ENCODE measurements at places on chromosomes 2 and 18. TPM values are rescaled to one million over a fixed set of nuclear protein-coding genes. Genes with fewer than 3 reads are reported as not detected.

The LRATD1 gene
- polyA plus RNA-seq: 0.99 TPM

The RGPD8 gene
- polyA plus RNA-seq: 1.5 TPM

DNA sequence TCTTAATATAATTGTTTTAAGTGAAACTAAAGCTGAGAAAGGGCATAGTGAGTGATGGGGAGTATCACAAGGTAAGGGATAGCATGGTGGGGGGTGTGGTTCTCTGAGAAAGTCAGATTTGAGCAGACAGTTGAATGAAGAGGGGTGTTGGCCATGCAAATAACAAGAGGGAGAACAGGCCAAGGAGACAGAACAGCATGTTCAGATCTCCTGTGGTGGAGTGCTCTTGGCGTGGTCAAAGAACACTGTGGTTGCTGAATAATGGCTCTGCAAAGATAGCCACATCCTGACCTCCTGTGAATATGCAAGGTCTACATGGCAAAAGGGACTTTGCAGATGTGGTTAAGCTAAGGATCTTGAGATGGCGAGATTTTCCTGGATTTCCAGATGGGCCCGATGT lies 389.2 kb downstream of the TMEM182 start:
- H3K27me3 ChIP-seq: no peaks in the 10 kb centered on the region
- no peak for DNase-seq
- H3K27ac ChIP-seq: no peak overlapping the region
- H3K36me3 ChIP-seq: no peaks in the 10 kb centered on the region
- H3K4me1 ChIP-seq: no peaks in the 10 kb centered on the region

DNA sequence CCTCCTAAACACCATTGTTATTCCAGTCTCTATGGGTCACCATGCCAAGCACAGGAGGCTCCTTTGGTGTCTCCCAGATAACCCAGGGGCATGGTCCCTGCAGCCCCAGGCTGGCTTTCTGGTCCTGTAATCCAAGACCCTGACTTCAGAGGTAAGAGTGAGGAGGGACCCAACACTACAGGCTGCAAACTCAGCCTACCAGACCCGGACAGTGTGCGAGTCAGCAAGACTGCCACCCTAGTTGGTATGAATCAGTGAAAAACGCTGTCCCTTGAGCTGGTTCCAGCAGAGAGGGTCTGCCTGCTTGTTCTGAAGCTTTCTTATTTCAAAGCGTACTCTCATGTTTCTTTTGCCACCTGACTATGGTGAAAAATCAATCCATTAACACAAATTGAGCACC lies 47.6 kb upstream of the ZFP36L2 start:
- no peak overlapping the region for H3K4me3 ChIP-seq
- no peaks in the 10 kb centered on the region for H3K36me3 ChIP-seq
- H3K27me3 ChIP-seq: no peaks in the 10 kb centered on the region
- DNase-seq: no peak
- no peak overlapping the region for H3K27ac ChIP-seq

The RGPD4 gene
- not detected for polyA plus RNA-seq

- no peak for DNase-seq
- H3K4me1 ChIP-seq: no peaks in the 10 kb centered on the region
- H3K4me3 ChIP-seq: no peak overlapping the region
- no peak overlapping the region for H3K27ac ChIP-seq
- no peaks in the 10 kb centered on the region for H3K27me3 ChIP-seq
These were observed 82.6 kb downstream of the MAPK4 start for GRCh38 chr18:50642439-50642838.

DNA sequence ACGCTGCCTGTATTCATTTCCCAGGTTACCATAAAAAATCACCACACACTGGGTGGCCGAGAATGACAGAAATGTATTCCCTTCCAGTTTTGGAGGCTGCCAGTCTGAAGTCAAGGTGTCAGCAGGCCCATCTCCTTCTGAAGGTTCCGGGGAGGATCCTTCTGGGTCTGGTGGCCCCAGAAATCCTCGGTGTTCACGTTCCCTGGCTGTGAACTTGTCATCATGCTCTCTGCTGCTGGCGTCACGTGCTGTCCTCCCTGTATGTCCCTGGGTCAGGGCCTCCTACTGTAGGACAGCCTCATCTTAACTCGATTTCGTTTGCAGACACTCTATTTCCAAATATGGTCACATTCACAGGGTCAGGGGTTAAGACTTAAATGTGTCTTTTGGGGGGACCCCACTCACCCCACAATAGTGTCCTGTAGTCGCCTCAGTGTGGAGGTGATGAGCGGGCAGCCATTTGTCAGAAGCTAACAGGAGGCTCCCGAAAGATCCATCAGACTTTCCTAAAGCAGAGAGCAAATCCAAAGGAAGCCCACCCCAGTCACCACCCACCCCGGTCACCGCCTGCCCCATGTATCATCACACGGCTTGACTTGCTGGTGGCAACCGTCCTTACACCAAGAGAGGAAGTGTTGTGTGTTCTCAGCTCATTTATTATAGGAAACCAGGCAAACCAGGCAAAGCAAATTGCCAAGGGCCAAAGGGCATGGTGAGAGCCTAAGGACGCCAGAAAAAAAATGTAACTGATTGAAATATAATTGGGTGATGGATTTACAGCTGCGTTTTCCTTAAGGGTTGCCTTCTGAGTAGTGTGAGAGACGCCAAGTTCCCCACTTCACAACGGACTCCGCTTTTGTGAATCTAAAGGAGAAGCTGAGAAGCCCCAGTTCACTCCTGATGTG lies 148.8 kb upstream of the ZNF236 start:
- H3K4me1 ChIP-seq: no peaks in the 10 kb centered on the region
- no peaks in the 10 kb centered on the region for H3K27me3 ChIP-seq
- H3K36me3 ChIP-seq: no peaks in the 10 kb centered on the region
- no peak for DNase-seq

DNA sequence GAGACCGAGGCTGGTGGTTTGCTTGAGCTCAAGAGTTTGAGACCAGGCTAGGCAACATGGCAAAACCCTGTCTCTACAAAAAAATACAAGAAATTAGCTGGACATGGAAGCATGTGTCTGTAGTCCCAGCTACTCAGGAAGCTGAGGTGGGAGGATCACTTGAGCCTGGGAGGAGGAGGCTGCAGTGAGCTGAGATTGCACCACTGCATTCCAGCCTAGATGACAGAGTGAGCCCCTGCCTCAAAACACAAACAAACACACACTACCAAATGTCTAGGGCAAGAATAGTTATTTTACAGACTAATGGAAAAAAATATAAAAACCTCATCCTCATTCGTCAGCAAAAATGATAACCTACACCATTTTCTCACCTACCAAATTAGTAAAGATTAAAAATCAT lies 15.3 kb downstream of the BUB1 start:
- no peak for DNase-seq
- H3K27ac ChIP-seq: no peak overlapping the region
- H3K27me3 ChIP-seq: no peaks in the 10 kb centered on the region
- H3K4me1 ChIP-seq: no peaks in the 10 kb centered on the region
- H3K36me3 ChIP-seq: no peaks in the 10 kb centered on the region

The SMAD7 gene
- 3.2 TPM for polyA plus RNA-seq

The SIX2 gene
- polyA plus RNA-seq: not detected

- H3K36me3 ChIP-seq: no peaks in the 10 kb centered on the region
- H3K4me3 ChIP-seq: no peak overlapping the region
- H3K4me1 ChIP-seq: no peaks in the 10 kb centered on the region
- no peaks in the 10 kb centered on the region for H3K27me3 ChIP-seq
- H3K27ac ChIP-seq: no peak overlapping the region
- no peak for DNase-seq
These were observed 88.9 kb upstream of the CYP26B1 start for GRCh38 chr2:72236445-72237067.

The RPRM gene
- polyA plus RNA-seq: not detected

The IL18R1 gene
- polyA plus RNA-seq: 4.9 TPM

The SLC30A3 gene
- 0.20 TPM for polyA plus RNA-seq

The PTGR3 gene
- 8.5 TPM for polyA plus RNA-seq

DNA sequence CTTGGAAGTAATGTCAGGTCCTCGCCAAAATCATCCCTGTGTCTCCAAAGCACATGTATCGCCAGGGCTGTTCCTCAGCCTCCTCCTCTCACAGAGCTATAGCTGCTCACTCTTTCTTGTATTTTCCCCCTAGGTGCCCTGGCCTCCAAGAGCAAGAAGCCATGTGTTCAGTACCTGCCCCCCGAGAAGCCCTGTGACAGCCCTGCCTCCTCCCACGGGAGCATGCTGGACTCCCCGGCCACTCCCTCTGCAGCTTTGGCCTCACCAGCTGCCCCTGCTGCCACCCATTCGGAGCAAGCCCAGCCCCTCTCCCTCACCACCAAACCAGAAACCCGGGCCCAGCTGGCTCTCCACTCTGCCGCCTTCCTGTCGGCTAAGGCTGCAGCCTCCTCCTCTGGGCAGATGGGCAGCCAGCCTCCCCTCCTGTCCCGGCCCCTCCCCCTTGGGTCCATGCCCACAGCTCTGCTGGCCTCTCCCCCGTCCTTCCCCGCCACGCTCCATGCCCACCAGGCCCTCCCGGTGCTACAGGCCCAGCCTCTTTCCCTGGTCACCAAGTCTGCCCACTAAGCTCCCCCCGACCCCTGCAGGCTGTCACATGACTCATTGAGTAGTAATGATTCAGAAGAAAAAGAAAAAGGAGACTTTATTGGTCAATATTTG lies 18.8 kb downstream of the TGOLN2 start:
- H3K36me3 ChIP-seq: no peaks in the 10 kb centered on the region
- H3K27ac ChIP-seq: no peak overlapping the region
- DNase-seq: no peak
- H3K4me3 ChIP-seq: no peak overlapping the region

DNA sequence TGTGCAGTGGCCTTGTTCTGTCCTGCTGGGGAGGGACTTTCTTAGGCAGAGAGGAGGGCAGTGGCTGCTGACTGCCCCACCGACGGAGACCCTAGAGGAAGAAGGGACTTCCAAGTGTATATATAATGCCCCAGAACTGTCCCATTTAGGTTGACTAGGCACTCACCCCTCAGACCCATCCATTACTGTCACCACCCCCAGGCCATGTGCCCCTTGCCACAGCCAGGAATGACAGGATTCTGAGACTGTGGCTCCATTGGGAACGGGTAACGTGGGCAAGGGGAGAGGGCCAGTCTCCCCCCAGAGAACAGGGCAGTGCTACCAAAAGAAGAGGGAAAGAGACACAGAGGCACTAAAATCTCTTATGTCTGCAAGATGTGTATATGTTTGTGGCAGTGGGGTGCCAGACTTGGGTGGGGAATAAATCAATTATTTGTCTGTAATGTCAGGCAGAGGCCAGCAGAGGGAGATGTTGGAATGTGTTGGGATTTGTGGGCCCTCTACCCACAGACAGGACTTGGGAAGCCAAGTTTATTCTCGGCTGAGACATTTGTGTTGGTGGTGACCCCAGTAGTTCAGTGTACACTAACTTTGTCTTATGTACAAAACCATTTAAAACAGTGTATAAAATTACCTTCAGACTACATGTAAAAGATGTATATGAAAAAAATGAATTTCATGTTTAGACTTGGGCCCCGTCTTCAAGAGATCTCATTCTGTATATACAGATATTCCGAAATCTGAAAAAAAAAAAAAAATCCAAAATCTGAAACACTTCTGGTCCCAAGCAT lies 24.0 kb upstream of the TMEM37 start:
- H3K4me3 ChIP-seq: no peak overlapping the region
- H3K27me3 ChIP-seq: no peaks in the 10 kb centered on the region
- no peak overlapping the region for H3K27ac ChIP-seq

The CAPN13 gene
- polyA plus RNA-seq: 0.13 TPM

The LYG2 gene
- polyA plus RNA-seq: not detected

DNA sequence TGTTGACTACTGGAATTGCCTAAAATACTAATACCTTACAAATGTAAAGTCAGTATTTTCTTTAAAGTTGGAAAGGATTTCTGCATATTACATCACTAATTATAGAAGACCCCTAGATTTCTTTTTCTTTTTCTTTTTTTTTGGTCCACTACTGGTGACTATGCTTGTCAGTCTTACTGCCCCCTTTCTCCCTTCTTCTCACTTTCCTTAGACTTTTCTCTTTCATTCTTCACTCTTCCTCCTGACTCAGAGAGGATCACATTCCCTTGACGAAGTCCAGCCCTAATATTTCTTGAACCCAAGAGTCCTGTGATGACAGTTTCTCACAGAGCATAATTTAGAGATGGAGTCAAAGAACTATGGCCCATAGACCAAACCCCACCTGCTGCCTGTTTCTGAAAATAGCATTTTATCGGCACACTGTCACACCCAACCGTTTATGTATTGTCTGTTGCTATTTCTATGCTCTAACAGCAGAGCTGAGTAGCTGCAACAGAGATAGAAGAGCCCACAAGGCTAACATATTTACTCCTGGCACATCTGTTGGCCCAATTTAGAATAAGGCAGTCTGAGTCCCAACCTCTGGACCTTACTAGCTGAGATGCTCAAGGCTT lies 40.6 kb upstream of the RIOK3 start:
- H3K27me3 ChIP-seq: no peaks in the 10 kb centered on the region
- DNase-seq: no peak
- no peak overlapping the region for H3K27ac ChIP-seq
- no peak overlapping the region for H3K4me3 ChIP-seq
- no peaks in the 10 kb centered on the region for H3K4me1 ChIP-seq
- H3K36me3 ChIP-seq: no peaks in the 10 kb centered on the region

GRCh38 chr18:79440316-79441110 lies 44.8 kb downstream of the NFATC1 start:
- H3K27me3 ChIP-seq: no peaks in the 10 kb centered on the region
- no peak for DNase-seq
- H3K4me3 ChIP-seq: no peak overlapping the region
- no peak overlapping the region for H3K27ac ChIP-seq

DNA sequence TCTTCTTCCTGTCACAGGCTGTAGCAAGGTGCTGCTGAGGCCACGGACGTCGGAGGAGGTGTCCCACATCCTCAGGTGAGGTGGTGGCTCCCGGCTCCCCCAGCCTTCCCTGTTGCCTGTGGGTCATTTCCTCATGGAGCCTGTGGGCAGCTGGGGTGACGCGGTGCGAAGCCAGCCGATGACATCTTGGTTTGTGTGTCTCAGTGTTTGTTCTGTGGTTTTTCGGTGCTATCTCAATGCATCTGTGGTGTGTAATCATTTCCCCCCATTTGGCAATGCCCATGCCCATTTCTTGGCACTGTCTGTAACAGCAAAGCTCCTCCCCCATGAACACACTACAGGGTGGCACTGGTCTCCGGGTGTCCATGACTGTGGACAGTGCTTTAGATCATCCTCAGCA lies 6.6 kb downstream of the D2HGDH start:
- no peaks in the 10 kb centered on the region for H3K27me3 ChIP-seq
- H3K36me3 ChIP-seq: peaks cover 12% of the 10 kb centered on the region
- H3K4me3 ChIP-seq: no peak overlapping the region

The CCT7 gene
- 96.2 TPM for polyA plus RNA-seq

The TRABD2A gene
- polyA plus RNA-seq: 0.27 TPM

DNA sequence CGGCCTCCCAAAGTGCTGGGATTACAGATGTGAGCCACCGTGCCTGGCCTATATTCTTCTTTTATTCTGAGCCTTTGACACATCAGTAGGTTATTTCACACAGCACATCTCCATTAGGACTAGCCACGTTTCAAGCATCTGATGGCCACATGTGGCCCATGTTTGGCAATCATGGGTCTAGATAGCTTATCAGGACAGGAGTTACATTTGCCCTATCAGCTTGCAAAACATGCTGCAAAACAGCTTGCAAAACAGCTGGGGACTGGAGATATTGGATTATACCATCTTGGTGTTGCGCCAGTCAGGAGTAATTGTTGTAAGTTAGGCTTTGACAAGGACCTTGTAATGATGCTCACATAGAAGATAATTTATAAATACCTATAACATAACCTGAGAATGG lies 94.9 kb downstream of the GBX2 start:
- no peaks in the 10 kb centered on the region for H3K27me3 ChIP-seq
- no peaks in the 10 kb centered on the region for H3K36me3 ChIP-seq
- H3K4me1 ChIP-seq: no peaks in the 10 kb centered on the region
- DNase-seq: no peak

The GRB14 gene
- 119 TPM for polyA plus RNA-seq

- H3K27ac ChIP-seq: no peak overlapping the region
- H3K36me3 ChIP-seq: no peaks in the 10 kb centered on the region
- H3K4me1 ChIP-seq: no peaks in the 10 kb centered on the region
- H3K27me3 ChIP-seq: no peaks in the 10 kb centered on the region
- H3K4me3 ChIP-seq: no peak overlapping the region
- DNase-seq: no peak
These were observed 97.4 kb upstream of the NABP1 start for GRCh38 chr2:191580581-191580980.

All from liver (tissue), 10 donors.